ENCODE measurements at places on chromosomes 4 and X. TPM values are rescaled to one million over a fixed set of nuclear protein-coding genes. Genes with fewer than 3 reads are reported as not detected.

The PFKFB1 gene
- total RNA-seq, result 5.0 TPM

The UGT2B15 gene
- total RNA-seq, result not detected

The RIPPLY1 gene
- total RNA-seq, result not detected

The IL2RG gene
- 12.2 TPM for total RNA-seq

The PPP4R3C gene
- total RNA-seq, result not detected

The THOC2 gene
- total RNA-seq, result 93.3 TPM

The CCSER1 gene
- total RNA-seq, result 4.0 TPM

The CTAG2 gene
- not detected for total RNA-seq

The NEIL3 gene
- not detected for total RNA-seq

The RNF175 gene
- not detected for total RNA-seq

The C1QTNF7 gene
- total RNA-seq, result 5.7 TPM

The ZNF518B gene
- total RNA-seq, result 8.8 TPM

The PLAC1 gene
- not detected for total RNA-seq

The LRIT3 gene
- 0.60 TPM for total RNA-seq

The USP38 gene
- 21.0 TPM for total RNA-seq

The SPATA4 gene
- 0.21 TPM for total RNA-seq

The KLHL13 gene
- 5.3 TPM for total RNA-seq

DNA sequence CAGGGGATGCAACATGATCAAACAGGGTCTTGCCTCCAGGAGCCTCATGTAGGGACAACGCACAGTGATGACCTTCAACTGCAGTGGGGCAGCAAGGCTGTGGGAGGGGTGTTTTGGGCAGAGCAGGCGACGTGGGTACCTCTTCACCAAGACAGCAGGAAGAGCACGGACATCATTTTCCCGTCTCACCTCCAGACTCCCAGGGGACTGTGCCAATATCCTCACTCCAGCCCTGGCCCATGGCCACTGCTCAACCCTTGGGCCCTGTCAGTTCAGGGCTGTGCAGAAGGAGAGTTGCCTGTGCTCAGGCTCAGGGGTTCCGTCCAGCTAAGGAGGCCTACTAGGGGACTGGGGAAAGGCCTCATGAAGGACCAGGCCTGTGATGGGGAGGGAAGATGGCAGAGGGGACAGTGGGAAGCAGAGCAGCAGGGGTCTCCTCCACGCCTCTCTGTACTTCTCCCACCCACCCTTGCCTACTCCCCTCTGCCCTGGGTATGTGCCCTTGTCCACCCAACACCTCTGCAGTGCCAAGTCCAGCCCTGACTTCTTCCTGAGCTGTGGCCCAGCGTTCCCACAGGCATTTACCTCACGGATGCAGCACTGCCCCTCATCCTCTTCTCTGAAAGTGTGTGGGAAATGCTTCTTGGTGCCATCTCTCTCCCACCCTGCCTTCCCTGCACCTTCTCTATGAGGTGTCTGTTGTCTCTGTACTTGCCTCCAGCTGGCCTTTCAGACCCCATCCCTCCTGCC, 1.4 kb downstream of the IL9R start:
- no peaks in the 10 kb centered on the region for H3K27me3 ChIP-seq
- no peaks in the 10 kb centered on the region for H3K36me3 ChIP-seq
- H3K27ac ChIP-seq, result no peak overlapping the region
- DNase-seq, result no peak
- no peak overlapping the region for H3K4me3 ChIP-seq

- DNase-seq, result no peak
- H3K27ac ChIP-seq, result no peak overlapping the region
- H3K36me3 ChIP-seq, result no peaks in the 10 kb centered on the region
- no peaks in the 10 kb centered on the region for H3K4me1 ChIP-seq
- H3K27me3 ChIP-seq, result no peaks in the 10 kb centered on the region
- H3K4me3 ChIP-seq, result no peak overlapping the region
Observed at GRCh38 chr4:167084321-167084720, 150.0 kb downstream of the SPOCK3 start.

- H3K27ac ChIP-seq, result peak within 1 kb of the TSS; percentile 92
- H3K4me3 ChIP-seq, result peak within 1 kb of the TSS; percentile 63
- H3K4me1 ChIP-seq, result no peaks in the 10 kb centered on the region
Observed at GRCh38 chrX:71254092-71254963, at the start of gene ZMYM3. Gene ZMYM3 (minus strand): TSS chrX:71254140. CDS start chrX:71253255, 885 bp downstream.

GRCh38 chrX:139008185-139008584, 296.7 kb upstream of the FGF13 start:
- no peaks in the 10 kb centered on the region for H3K27me3 ChIP-seq
- H3K4me1 ChIP-seq, result no peaks in the 10 kb centered on the region
- no peak for DNase-seq
- H3K4me3 ChIP-seq, result no peak overlapping the region
- no peak overlapping the region for H3K27ac ChIP-seq

GRCh38 chr4:33709247-33709646, 2535.1 kb downstream of the ARAP2 start:
- no peak overlapping the region for H3K4me3 ChIP-seq
- no peak overlapping the region for H3K27ac ChIP-seq
- no peak for DNase-seq
- no peaks in the 10 kb centered on the region for H3K36me3 ChIP-seq
- H3K4me1 ChIP-seq, result no peaks in the 10 kb centered on the region

DNA sequence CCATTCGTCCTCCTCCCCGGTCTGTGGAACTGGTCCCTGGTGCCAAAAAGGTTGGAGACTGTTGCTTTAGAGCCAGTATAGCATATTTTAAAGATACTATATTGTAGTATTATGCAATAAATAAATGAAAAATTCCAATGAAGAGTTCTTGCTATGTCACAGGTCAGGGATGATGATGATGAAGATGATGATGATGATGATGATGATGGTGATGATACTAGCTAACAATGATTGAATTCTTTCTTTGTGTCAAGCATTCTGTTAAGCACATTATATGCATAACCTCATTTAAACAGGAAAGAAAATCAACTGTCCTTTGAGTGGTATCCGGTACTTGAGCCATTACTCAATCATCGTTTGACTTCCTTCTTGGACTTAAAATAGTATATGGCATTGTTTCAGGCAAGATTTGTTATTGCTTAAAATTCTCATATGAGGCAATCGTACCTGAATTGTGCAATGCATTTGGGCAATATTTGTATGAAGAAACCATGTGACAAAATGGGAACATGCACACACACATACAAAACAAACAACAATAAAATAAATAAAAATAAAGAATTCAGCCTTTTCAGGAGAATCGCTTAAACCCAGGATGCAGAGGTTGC, 22.8 kb upstream of the TLR2 start:
- H3K4me1 ChIP-seq, result no peaks in the 10 kb centered on the region
- H3K27ac ChIP-seq, result peak overlapping the region; percentile 13

GRCh38 chr4:173235050-173235449, 66.4 kb downstream of the GALNT7 start:
- no peaks in the 10 kb centered on the region for H3K36me3 ChIP-seq
- H3K4me1 ChIP-seq, result no peaks in the 10 kb centered on the region
- H3K27me3 ChIP-seq, result no peaks in the 10 kb centered on the region
- H3K27ac ChIP-seq, result no peak overlapping the region
- no peak for DNase-seq

DNA sequence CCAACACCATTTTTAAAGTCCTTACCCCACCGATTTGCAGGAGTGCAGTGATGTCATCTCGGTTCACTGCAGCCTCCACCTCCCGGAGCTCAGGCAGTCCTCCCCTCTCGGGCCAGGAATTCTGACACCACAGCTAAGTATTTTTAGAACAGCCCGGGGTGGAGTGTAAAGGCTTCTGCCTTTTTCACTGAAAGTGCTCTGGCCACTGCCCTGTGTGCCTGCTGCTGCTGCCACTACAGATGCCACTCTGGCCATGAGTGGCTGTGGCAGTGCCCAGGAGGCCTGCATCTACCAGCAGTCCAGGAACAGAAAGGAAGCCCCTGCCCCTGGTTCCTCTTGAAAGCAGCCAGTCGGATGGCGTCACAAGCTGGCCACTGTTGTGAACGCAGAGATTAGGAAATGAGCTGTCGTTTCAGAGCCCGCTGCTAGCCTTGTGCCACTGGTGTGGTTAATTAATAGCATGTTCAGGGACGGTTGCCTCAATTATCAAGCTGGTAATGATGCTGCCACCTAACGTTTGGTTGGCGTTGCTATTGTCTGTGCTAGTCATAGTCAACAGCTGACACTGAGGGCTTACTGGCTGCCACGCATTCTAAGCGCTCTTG, 23.6 kb upstream of the TBC1D14 start:
- H3K4me1 ChIP-seq, result no peaks in the 10 kb centered on the region
- no peaks in the 10 kb centered on the region for H3K27me3 ChIP-seq
- peak overlapping the region; percentile 77 for H3K27ac ChIP-seq
- H3K36me3 ChIP-seq, result peaks cover 8% of the 10 kb centered on the region
- DNase-seq, result peak; percentile 23

GRCh38 chrX:16666541-16666940, 16.6 kb downstream of the S100G start:
- no peak for DNase-seq
- no peaks in the 10 kb centered on the region for H3K36me3 ChIP-seq
- H3K27me3 ChIP-seq, result peaks cover 17% of the 10 kb centered on the region
- H3K4me1 ChIP-seq, result no peaks in the 10 kb centered on the region
- no peak overlapping the region for H3K4me3 ChIP-seq

- H3K27ac ChIP-seq, result no peak overlapping the region
- no peak for DNase-seq
- no peaks in the 10 kb centered on the region for H3K4me1 ChIP-seq
Observed at GRCh38 chr4:150818661-150819060, 196.4 kb downstream of the LRBA start.

GRCh38 chr4:114208574-114209151, 229.2 kb upstream of the ARSJ start:
- no peak for DNase-seq
- H3K4me3 ChIP-seq, result no peak overlapping the region
- no peaks in the 10 kb centered on the region for H3K4me1 ChIP-seq
- no peaks in the 10 kb centered on the region for H3K36me3 ChIP-seq
- H3K27me3 ChIP-seq, result no peaks in the 10 kb centered on the region
- no peak overlapping the region for H3K27ac ChIP-seq

DNA sequence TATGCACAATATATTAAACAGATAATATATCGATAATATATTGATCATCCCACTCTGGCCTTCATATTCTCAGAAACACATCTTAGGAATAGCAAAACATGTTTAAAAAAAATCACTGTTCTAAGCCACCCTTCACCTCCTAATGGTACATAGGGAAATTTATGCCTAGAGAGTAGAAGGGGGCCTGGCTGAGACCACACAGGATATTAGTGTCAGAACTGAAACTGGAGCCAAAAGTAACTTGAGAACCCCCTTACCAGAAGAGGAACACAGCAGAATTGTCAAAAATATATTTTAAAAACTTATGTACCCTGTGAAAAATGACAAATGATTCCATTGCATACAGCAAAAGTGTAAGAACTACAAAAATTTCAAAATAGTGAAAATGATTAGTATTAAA, 173.1 kb downstream of the VSIG4 start:
- H3K27ac ChIP-seq, result no peak overlapping the region
- no peak overlapping the region for H3K4me3 ChIP-seq
- no peaks in the 10 kb centered on the region for H3K27me3 ChIP-seq
- no peaks in the 10 kb centered on the region for H3K4me1 ChIP-seq
- no peak for DNase-seq
- H3K36me3 ChIP-seq, result no peaks in the 10 kb centered on the region

DNA sequence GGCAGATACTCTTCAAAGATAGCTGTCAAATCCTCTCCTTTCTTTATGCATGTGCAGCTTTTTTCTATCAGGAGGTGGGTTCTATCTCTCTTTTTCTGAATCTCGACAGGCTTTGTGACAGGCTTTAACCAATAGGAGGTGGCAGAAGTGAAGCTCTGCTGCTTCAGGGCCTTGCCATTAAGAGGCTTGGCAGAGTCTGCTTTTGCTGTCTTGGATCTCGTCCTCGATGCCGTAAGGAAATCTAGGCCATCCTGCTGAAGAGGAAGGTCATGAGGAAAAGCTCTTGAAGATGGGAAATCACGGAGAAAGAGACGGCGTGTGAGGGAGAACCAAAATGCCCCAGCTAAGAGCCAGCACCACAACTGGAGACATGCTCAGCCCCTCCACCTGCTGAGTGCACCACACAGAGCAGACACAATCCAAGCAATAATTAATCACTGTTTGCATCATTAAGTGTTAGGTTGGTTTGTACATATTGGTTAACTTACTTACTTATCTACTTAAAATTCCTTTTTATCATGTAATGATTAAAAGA, 92.2 kb downstream of the DDIT4L start:
- no peaks in the 10 kb centered on the region for H3K36me3 ChIP-seq
- no peaks in the 10 kb centered on the region for H3K27me3 ChIP-seq
- H3K4me3 ChIP-seq, result no peak overlapping the region
- H3K27ac ChIP-seq, result no peak overlapping the region
- DNase-seq, result no peak

- H3K27me3 ChIP-seq, result no peaks in the 10 kb centered on the region
- no peak overlapping the region for H3K27ac ChIP-seq
- H3K4me1 ChIP-seq, result no peaks in the 10 kb centered on the region
- no peak overlapping the region for H3K4me3 ChIP-seq
Observed at GRCh38 chrX:143934542-143934941, 50.7 kb downstream of the UBE2NL start.

GRCh38 chr4:84799318-84799717, 167.2 kb downstream of the WDFY3 start:
- H3K4me1 ChIP-seq, result peaks cover 4% of the 10 kb centered on the region
- H3K36me3 ChIP-seq, result peaks cover 72% of the 10 kb centered on the region
- H3K4me3 ChIP-seq, result no peak overlapping the region
- no peak for DNase-seq
- H3K27me3 ChIP-seq, result no peaks in the 10 kb centered on the region

GRCh38 chr4:80560337-80560736, 224.8 kb downstream of the CFAP299 start:
- no peak overlapping the region for H3K27ac ChIP-seq
- H3K4me3 ChIP-seq, result no peak overlapping the region
- no peaks in the 10 kb centered on the region for H3K36me3 ChIP-seq
- H3K27me3 ChIP-seq, result no peaks in the 10 kb centered on the region

GRCh38 chr4:143273160-143273917, 63.3 kb upstream of the GAB1 start:
- H3K4me1 ChIP-seq, result no peaks in the 10 kb centered on the region
- H3K27me3 ChIP-seq, result no peaks in the 10 kb centered on the region
- no peak for DNase-seq

GRCh38 chrX:100377826-100378225, 32.2 kb downstream of the PCDH19 start:
- DNase-seq, result no peak
- H3K36me3 ChIP-seq, result no peaks in the 10 kb centered on the region
- H3K4me1 ChIP-seq, result peaks cover 6% of the 10 kb centered on the region
- H3K4me3 ChIP-seq, result no peak overlapping the region

GRCh38 chrX:30693999-30694650, 40.9 kb downstream of the GK start:
- no peak overlapping the region for H3K4me3 ChIP-seq
- H3K27ac ChIP-seq, result no peak overlapping the region
- H3K36me3 ChIP-seq, result no peaks in the 10 kb centered on the region
- DNase-seq, result no peak
- H3K27me3 ChIP-seq, result no peaks in the 10 kb centered on the region

GRCh38 chr4:123587983-123588494, 191.4 kb downstream of the SPRY1 start:
- H3K4me3 ChIP-seq, result no peak overlapping the region
- DNase-seq, result no peak
- H3K4me1 ChIP-seq, result peaks cover 11% of the 10 kb centered on the region
- H3K27ac ChIP-seq, result no peak overlapping the region

DNA sequence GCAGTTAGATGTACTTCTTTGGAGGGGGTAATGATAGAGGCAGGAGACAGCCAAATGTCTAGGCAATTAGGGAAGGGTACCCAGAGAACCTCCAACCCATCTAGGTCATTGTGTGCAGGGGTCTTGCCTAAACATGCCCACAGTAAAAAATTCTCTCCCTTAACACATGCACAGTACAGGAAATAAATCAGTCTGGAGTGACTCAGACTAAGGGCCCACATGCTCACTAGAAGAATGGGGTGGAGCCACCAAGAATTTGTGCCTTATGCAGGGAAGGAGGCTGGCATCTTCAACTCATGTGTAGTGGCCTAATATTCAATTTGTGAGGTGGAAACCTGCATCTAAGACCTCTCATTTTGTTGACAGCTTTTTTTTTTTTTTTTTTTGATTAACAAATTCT, 945.3 kb upstream of the GRIA3 start:
- no peaks in the 10 kb centered on the region for H3K36me3 ChIP-seq
- no peak overlapping the region for H3K4me3 ChIP-seq
- H3K4me1 ChIP-seq, result no peaks in the 10 kb centered on the region
- no peak for DNase-seq
